ENCODE measurements at places on chromosomes 7 and 10.

GRCh38 chr7:151437159-151437553 is 2.8 kb downstream of the CRYGN start:
- no peak for DNase-seq

GRCh38 chr10:33008499-33009243 is 50.6 kb upstream of the ITGB1 start:
- peak; percentile 78 for DNase-seq

- DNase-seq, result no peak
These were observed 207.9 kb downstream of the PAXIP1 start for GRCh38 chr7:154795014-154795413.

GRCh38 chr10:76878514-76878913 is 759.1 kb downstream of the KCNMA1 start:
- no peak for DNase-seq

GRCh38 chr7:131320603-131321002 is 7.1 kb upstream of the MKLN1 start:
- DNase-seq, result no peak

- no peak for DNase-seq
These were observed 611.6 kb upstream of the FZD8 start for GRCh38 chr10:36253731-36254130.

GRCh38 chr7:40211276-40212003 is 76.6 kb downstream of the SUGCT start:
- no peak for DNase-seq

DNA sequence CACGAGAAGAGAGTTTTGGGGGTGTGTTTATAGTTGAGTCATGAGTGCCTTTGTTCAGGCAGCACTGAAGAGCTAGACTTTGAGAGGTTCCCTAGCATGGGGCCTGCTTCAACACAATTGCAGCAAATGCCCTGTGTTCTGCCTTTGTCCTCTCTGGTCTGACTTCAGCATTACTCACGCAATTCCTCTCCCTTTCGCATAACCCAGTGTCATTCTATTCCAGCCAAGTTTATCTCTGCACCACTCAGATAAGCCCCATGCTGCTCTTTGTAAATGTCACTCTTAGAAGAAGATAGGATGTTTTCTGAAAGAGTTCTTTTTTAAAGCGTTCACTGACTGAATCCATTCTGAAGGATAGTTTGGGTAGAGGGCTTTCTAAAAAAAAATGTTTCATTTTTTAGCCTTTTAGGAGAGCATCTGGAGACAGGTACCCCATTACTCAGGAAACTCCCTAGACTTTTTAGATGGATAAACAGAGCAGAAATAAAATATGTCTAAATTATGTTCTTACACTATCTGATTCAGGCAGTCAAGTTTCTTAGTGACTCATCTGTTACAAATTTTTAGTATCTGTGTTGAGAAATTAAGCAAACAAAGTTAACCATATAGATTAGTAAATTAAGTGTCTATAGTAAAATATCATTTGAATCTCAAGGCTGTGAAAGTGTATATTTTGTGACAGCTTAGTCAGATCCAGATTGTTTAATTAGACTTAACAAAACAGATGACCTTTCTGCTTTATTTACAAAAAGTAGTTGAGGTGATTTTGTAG is 318.5 kb downstream of the GPR158 start:
- DNase-seq, result no peak

- DNase-seq, result no peak
These were observed 166.8 kb downstream of the SORCS1 start for GRCh38 chr10:106997721-106998120.

DNA sequence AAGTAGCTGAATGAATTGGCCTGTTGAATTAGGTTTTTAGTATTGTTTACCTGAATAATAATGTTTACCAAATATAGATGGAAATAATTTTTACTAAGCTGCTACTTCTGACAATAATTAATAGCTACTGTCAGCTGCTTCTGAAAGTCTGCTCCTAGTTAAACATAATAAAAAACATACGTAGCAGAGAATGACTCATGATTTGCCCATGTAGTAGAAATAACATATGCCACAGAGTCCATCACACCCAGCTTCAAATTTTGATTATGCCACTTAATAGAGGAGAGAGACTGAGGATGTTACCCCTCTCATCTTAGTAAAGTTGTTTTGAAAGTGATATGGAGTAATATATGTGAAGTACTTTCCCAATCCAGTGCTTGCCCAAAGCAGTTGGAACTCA is 57.6 kb upstream of the MDFIC start:
- no peak for DNase-seq

DNA sequence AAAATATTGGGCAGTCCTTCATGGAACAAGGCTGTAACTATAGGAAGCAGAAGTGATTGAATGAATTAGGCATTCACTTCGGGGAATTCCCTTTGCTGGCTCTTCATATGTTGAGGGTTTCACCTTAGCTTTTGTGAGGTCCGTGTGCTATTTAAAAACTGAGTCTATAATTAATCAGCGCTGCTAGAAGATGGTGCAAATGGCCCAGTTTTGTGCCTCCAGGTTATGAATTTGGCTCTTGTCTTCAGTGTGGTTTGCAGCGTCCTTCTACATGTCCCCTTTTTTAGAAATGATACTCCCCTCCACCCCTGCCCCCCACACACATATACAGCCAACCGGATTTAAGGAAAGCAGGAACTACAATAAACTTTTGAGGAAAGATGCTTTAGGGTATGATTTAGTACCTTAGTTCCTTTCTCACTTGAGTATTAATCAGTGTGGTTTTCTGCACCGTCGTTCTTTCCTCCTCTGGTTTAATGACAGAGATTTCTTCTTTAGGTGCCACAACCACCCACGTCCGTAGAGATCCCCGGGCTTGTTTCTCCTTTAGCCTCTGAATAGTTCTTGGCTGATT is 110.6 kb upstream of the SAMD8 start:
- peak; percentile 25 for DNase-seq

GRCh38 chr7:27191833-27192545 is 7.0 kb upstream of the HOXA11 start:
- DNase-seq, result no peak

- DNase-seq, result no peak
These were observed 43.0 kb downstream of the UNCX start for GRCh38 chr7:1275451-1276381.

- DNase-seq, result no peak
These were observed 168.0 kb upstream of the RHEB start for GRCh38 chr7:151687523-151688235.

- DNase-seq, result no peak
These were observed 177.9 kb downstream of the EBF3 start for GRCh38 chr10:129786216-129786615.

GRCh38 chr10:63165249-63165648 is 32.1 kb downstream of the NRBF2 start:
- DNase-seq, result no peak

DNA sequence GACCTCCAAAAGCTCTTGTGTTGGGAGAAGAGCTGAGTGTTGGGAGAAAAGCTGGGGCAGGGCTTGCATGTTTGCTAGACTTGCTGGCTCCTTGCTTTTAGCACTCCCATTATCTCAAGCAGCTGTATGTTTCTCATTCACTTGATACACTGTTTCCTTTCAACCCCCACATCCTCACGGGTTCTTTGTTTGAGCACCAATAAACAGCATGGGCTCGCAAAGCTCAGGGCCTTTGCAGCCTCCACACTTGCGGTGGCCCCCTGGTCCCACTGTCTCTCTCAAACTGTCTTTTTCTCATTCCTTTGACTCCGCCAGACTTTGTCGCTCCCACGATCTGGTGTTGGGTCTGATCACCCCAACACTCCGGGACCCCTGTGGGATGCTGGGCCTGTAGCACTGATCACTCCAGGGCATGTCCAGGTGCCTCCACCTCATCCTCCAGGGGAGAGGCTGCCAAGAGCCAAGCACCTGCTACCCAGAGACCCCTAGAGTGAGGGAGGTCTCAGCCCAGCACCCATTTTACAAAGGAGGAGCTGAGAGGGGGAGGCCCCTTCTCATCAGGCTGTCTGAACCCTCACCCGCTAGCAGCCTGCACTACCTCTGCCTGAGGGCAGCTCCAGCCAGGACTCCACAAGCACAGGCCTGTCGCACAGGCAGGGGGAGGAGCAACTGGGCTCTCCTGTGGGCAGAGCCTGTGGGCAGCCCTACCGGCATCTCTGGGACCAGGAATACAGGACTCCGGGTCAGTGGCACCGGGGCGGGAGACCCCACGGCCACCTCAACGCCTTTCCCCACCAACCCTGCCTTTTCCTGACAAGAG is 49.1 kb upstream of the MSMB start:
- peak; percentile 45 for DNase-seq

- DNase-seq, result no peak
These were observed 39.5 kb downstream of the RSU1 start for GRCh38 chr10:16777473-16778370.

DNA sequence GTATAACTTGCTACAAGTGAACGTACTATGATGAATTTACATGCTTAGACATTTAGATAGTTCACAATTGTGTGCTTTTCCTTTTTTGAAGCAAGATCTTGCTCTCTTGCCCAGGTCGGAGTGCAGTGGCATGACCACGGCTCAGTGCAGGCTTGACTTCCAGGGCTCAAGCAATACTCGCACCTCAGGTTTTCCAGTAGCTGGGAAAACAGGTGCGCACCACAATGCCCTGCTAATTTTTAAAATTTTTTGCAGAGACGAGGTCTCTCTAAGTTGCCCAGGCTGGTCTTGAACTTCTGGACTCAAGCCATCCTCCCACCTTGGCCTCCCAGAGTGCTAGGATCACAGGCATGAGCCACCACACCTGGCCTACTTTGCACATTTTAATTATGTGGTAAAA is 1.8 kb downstream of the GPR15LG start:
- no peak for DNase-seq

DNA sequence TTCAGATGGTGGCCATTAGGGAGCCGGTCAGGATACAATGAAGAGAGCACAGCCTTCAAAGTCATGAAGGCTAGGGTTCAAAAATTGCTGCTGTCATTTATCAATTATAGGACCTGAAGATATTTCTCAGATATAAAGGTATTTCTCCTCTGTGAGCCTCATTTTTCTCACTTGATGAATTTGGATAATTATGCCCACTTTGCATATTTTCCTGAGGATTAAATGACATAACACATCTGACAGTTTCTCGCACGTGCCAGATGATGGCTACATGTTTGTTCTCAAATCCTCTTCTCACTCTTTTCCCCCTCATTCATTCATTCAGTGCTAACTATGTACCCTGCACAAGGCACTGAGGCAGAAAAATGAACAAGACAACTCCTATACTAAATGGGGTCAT is 391.6 kb downstream of the INHBA start:
- no peak for DNase-seq

GRCh38 chr10:47090903-47091302 is 179.7 kb downstream of the PTPN20 start:
- no peak for DNase-seq

- DNase-seq, result no peak
These were observed 54.8 kb upstream of the SLC35B4 start for GRCh38 chr7:134371536-134371935.

DNA sequence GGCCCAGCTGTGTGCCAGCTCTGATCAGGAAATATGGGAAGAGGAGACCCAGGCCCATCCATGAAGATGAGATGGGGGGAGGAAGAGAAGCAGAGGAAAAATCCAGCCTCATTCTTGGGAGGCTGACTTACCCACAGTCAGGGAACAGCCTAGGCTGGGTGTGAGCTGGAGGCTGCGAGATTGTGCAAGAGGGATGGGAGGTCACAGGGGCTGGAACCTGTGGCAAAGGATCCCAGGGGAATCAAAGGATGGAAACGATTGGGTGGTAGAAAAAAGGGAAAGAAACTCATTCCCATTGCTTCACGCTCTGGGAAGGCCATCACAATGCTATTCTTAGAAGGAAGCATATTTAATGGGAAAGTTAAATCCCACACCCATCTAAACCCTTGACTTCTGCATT is 26.7 kb upstream of the CRHR2 start:
- DNase-seq, result no peak

GRCh38 chr10:71354776-71355175 is 35.7 kb downstream of the SLC29A3 start:
- DNase-seq, result no peak

DNA sequence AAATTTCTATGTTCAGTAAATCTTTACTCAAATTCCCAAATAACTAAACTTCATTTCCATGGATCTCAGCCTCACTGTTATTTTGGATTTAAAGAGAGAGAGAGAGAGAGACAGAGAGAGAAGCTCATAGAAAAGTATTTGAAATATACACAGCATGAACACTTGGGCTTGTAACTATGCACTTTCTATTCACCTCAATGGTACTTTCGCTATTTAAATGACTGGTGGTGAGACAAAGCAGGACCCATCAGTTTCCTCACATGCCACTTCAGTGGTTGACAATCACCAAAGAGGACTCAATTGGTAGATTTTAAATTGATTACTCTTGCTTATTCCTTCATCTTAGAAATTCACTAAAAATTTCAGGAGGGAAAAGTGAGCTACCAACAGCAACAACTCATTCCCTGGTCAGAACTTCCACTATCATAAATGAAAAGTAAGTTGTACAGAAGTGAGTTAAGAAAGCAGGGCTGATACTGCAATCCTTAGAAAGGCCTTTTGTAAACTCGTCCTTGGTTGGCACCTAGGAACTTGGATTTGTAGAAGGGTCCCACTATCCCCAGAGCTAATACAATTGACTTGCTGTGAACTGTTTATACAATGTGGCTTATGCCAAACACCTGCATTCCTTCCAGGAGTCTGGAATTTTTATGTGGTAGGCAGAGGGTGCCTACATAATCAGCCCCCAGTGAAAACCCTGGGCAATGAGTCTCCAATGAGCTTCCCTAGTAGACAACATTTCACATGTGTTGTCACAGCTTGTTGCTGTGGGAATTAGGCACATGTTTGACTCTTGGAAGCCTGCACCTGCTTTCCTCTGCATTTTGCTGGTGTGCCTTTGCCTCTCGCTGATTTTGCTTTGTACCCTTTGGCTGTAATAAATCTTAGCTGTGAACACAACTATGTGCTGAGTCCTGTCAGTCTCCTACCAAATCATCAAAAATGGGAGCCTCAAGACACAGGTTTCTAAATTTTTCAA is 10.8 kb downstream of the ERLIN1 start:
- DNase-seq, result peak; percentile 8

GRCh38 chr10:110794808-110795207 is 76.9 kb upstream of the PDCD4 start:
- no peak for DNase-seq

GRCh38 chr10:128064108-128064969 is 61.9 kb downstream of the MKI67 start:
- peak; percentile 87 for DNase-seq

DNA sequence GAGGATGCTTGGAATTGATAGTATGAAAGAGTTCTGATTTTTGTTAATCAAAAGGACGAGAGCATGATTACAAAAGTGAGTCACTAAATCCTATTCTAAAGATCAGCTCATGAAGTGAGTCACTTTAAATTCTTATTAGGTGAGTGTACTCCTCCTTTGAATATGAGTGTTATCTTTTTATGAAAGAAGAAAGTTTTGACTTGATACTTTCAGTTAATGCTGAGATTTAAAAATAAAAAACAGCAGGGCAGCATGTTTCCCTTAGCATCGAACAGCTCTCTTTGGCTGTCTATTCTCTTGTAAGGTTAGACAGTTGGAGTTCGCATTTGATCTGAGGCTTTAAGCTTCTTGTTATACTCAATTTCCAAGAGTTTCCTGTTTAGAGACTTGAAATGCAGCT is 222.0 kb downstream of the TWIST1 start:
- no peak for DNase-seq

DNA sequence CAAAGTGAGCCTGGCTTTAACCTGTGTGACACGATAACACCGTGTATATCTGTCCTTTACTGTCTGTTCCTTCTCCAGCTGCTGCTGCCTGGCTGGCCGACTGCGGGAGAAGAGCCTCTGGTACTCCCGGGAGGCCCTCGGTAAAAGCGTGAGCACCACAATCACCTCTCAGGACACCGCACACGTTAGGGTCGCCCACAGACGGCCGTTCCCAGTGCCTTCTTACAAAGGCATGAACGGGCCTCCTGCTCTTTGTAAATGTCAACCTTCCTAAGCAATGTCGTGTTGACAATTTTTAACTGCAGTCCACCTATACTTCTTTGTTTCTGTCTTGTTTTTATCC is 177.6 kb downstream of the DIP2C start:
- DNase-seq, result no peak

All from stimulated activated CD4-positive, alpha-beta T cell treated with anti-CD3 and anti-CD28 coated beads, Interleukin-15, amount 100 ng/mL, for 24 hours (primary cell).